ENCODE measurements at places on chromosomes 2 and 18. TPM values are rescaled to one million over a fixed set of nuclear protein-coding genes. Genes with fewer than 3 reads are reported as not detected.

DNA sequence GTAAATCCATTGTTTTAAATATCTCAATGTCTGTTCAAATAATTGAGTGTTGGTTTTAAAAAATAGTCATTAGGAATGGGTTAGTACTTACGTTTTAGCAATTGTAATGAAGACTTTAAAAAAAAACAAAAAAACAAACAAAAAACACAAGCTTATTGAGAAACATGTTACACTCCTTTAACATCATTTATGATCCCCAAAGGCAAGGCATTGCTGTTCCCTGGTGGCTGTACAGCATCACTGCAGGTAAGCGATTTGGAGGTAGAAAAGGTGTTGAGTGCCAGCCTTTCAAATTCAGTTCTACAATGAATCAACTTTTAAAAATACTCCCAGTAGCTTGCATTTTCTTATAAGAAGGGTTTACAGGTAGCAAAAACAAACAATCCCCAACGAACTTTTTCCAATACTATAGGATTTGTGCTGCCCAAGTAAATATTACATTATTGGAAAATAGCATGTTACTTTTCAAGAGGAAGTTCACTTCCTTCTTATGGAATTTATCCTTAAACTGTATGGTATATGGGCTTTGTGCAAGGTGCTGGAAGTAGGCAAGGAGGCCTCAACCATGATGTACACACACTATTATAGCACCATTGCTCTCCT is 27.5 kb downstream of the CNRIP1 start:
- DNase-seq = no peak

GRCh38 chr2:219967247-219968245 is 340.1 kb downstream of the SLC4A3 start:
- peak; percentile 16 for DNase-seq

Gene VSNL1
- polyA plus RNA-seq = 4.9 TPM

Gene SMCHD1
- 37.2 TPM for polyA plus RNA-seq

GRCh38 chr18:62979900-62980299 is 264.6 kb downstream of the PHLPP1 start:
- DNase-seq = no peak

GRCh38 chr2:35410431-35411061 is 945.0 kb upstream of the CRIM1 start:
- no peak for DNase-seq

Gene REL
- polyA plus RNA-seq = 4.6 TPM

Gene UGT1A8
- polyA plus RNA-seq = not detected

DNA sequence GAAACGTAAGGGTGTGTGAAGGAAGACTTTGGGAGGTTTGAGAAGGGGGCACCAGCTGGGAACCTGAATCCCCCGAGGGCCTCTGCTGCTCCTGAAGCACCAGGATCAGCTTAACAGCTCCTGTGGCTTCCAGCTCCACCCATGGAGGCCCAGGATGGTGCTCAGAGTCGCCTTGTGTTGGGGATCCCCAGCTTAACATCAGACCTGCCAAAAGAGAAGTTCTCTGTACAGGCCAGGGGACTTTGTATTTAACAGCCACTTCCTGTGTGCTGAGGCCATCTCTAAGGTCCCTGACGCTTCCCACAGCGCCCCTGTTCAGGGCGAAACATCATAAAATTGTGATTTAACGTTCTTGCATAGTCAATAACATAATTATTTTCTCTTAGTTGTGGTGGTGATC is 77.5 kb downstream of the NCK2 start:
- DNase-seq = no peak

- DNase-seq = no peak
Observed at GRCh38 chr2:232132181-232132580, 170.7 kb downstream of the DIS3L2 start.

DNA sequence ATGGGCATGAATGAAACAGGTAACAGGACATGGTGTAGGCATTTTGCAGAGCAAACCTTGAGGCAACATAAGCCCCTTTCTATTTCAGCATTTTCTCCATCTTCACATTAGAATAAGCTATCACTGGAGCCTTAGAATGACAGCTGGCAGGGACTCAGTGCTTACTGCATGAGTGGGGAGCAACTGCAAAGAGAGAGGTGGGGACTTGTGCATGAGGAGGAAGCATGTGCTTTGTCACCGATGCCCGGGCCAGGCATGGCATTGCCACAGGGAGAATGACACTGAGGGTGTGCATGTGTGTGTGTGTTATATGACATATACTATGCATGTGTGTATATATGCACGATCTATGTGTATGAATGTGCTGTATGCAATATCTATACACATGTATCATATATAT is 258.2 kb upstream of the RAB6C start:
- DNase-seq = no peak

- no peak for DNase-seq
Observed at GRCh38 chr2:860259-860855, 90.3 kb upstream of the SNTG2 start.

- no peak for DNase-seq
Observed at GRCh38 chr2:136628490-136628889, 136.9 kb upstream of the THSD7B start.

DNA sequence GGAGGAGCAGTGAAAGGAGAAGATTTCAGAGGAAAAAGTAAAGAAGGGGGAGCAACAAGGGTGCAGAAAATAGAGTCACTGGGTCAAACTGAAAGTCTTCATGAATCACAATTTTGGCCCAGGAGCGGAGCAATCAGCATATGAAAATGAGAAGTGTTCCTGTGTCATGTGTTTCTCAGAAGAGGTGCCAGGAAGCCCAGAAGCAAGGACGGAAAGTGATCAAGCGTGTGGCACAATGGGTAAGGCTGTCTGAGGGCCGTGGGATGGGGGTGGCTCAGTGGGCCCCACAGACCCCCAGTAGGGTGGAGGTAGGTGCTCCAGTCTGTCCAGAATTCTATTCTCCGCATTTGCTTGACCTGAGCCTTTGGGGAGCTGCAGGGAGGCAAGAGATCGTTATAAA is 44.2 kb downstream of the SP140 start:
- DNase-seq = no peak

Gene SLC38A11
- 0.20 TPM for polyA plus RNA-seq

DNA sequence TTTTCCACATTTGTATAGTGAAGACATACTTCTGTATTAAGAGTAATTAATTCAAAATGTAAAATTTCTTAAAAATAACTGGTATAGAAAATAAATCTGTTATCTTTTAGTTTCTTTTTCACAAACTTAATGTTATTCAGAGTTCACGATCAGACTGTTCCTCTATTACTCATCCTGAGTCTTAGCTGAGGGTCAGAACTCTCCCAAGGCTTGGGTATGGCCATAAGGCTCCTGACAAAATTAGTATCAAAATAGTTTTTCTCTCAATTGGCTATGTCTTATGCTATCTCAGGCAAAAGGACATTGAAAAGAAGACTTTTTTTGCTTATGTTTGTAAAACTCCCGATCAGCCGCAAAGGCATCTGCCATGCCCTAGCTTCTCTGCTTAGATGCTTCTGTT is 56.1 kb upstream of the NAB1 start:
- DNase-seq = no peak

Gene OTOS
- polyA plus RNA-seq = not detected

DNA sequence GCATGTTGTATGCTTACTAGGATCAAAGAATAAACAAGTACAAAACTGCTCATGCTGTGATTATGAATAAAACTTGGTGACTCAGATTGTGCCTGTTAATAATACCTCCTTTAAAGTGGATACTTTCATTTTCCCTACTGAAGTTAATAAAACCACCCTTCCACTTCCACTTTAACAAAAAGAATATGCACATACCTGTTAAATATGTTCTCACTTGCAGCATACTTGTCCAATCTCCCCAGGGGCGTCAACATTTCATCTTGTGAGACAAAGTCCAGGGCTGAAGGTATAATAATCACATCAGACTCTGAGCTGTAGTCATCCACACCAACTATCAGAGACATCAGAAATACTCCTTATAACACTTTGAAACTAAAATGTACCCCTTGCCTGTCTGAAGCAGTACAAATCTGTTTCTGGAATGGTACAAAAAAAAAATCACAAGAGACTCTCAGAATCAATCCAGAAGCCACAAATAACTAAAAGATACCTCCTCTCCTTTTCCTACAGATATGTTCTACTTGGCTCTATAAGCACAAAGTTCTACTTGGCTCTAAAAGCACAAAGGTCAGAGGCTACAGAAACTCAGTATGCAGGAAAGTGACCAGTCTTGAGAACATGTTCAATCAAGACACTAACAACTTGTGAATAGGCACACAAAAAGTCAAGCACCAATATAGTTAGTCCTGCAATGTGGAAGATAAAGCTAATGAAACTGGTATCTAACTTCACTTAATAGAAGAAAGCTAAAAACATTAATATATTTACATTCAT is 19.3 kb downstream of the PPP4R1 start:
- no peak for DNase-seq
